Activated CD4-positive, CD25-positive, alpha-beta regulatory T cell treated with anti-CD3 and anti-CD28 coated beads, Interleukin-2, amount 50 U/mL, for 72 hours (primary cell): ENCODE measurements at places on chromosomes 6 and 20.

DNA sequence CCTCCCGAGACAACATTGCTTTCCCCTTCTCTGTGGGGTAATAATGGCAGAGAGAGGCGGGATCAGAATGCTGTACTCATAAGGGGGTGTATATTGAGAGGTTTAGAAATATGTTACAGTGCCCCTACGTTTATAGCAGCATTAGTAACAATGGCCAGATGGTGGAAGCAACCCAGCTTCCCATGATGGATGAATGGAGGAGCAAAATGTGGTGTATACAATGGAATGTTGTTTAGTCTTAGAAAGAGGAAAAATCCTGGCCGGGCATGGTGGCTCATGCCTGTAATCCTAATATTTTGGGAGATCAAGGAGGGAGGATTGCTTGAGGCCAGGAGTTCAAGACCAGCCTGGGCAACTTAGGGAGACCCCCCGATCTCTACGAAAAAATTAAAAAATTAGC is 12.9 kb downstream of the BANF2 start:
- DNase-seq = no peak

DNA sequence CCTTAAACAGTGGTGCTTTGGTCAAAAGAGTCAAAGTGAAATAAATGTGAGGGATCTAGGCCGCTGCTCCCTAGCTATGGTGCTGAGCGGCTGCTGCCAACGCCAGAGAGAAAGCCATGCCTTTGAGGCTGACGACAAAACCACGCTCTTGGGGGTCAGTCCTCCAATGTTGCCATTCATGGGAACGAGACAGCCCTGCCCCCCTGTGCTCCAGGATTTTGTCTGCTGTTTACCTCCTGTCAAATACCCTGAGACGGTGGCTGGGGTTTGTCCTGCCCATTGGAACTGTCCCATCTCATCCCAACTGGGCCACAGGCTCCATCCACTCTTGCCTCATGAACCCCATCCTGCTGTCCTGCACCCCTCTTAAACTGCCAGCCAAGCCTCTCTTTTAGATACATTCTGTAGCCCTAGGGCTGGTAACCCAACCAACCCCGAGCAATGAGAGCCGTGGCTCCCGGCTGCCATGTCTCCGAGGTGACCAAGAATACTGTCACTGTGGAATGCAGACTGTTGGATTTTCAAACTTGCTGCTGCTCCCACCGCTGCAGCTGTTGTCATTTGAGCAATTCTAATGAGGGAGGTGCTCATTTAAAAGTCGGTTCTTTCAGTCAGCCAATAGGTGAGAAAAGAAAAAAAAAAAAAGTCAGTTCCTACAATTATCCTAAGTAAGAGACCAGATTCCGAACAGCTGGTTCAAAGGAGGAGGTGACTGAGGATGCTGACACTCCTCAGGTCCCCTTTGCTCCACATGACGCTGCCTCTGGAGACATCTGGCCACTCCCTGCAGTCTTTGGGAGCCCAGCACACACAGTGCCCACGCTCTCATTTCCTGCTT is 73.1 kb upstream of the QKI start:
- no peak for DNase-seq

GRCh38 chr6:119858901-119859300 is 509.3 kb upstream of the MAN1A1 start:
- DNase-seq = no peak

DNA sequence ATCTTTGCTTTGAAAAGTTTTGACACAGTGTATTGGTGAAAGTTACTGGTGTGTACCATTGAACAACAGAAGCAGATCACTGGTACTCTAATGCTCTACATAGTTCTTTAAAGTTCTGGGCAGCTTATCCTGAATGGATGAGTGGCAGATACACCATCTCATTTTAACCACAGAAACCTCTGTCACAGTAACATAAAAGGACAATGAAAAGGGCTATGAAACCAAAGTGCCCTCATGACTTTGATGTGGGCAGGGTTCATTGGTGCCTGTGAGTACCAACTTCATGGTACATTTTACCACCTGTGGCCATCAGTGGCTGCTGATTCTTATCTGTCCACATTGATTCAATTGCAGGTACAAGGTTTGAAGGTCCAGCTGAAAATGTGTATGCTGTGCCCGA is 285.7 kb upstream of the PREP start:
- no peak for DNase-seq

DNA sequence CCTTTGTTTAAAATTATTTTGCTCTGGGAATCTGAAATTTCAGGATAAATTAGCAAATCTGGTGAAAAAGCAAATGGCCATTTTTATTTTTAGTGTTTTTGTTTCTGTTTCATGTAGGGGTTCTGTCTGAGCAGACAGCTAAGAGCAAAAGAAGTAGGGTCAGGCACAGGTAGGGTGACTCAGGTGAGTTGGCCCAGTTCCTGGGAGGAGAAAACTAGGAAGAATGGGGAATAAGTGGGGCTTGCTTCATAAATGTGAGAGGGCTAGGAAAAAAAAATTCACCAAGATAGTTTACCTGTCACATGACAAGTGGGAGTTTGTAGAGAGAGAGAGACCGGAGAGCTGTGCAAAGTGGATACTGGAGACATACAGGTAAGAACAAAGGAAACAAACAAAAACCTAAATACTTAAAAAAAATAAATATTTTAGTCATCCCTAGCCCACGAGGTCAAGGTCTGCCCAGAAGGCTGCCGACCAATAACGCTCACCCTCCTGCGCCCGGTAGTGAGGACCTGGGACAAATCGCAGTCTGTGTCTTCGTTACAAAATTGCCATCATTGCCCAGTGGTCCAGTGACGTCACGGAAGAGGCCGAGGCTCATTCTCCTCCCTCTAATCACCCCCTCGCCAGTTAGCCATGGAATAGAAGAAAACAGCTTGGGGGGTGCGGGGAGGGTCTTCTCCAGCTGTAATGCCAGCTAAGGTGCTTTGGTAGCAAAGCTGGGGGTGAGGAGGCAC is 2.3 kb downstream of the THBD start:
- DNase-seq = no peak

DNA sequence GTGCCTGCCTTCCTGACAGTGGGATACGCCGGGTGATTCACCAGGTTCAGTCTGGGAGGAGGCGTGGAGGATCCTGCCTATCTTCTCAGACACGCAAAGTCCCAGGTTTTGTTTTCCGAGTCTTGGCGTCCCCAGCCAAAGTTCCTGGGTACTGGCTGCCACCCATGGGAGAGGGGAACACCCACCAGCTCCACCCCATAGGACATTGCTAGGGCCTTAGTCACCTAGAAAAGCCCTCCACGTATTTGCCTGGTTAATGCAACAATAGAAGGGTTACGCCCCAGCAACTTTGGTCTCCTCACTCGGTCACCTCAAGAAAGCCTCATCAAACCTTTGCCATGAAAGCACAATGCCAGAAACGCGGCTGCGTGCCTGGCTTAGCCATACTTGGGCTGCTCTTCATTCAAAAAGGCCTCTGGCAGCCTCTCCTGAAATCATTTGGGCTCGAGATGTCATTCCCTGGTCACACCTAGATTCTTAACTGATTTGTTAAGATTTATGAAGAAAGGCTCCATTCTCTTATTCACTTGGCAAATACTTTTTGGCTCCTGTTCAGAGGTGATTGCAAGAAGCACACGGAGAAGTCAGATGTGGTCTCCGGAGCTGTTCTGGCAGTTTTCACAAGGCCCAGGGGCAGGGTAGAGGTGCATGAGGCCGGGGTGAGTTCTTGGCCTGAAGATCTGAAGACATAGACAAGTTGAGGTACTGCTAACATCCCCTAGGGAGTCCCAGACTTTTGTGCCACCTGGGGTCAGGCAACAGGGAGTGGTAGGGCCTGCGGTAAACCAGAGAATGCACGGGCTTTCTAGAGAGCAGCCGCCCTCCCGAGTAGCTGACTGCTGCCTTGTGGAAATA is 35.5 kb upstream of the ZNF133 start:
- no peak for DNase-seq

DNA sequence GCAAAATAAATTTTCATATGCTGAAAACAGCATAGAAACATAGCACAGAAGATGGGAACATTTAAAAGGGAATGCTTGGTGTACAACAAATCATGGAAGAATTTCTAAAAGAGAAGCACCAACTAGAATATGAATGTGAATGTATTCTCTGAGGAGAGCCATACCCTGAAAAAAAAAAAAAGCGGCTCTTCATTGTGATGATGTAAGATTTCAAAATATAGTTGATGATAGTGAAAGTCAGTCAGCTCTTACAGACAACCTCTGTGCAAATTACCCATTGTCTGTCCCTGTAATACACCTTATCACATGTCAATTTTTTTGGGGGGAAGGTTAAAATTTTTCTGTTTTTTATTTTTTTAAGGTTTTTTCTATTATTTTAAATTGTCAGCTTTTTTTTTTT is 58.6 kb upstream of the PTCHD4 start:
- DNase-seq = no peak

- no peak for DNase-seq
Measured at GRCh38 chr6:46370622-46371021, 120.6 kb downstream of the RCAN2 start.

- DNase-seq = no peak
Measured at GRCh38 chr6:161029195-161029809, 37.7 kb downstream of the MAP3K4 start.

GRCh38 chr20:17395729-17396128 is 135.4 kb downstream of the BFSP1 start:
- no peak for DNase-seq

- DNase-seq = no peak
Measured at GRCh38 chr6:167690931-167691330, 135.8 kb upstream of the AFDN start.

DNA sequence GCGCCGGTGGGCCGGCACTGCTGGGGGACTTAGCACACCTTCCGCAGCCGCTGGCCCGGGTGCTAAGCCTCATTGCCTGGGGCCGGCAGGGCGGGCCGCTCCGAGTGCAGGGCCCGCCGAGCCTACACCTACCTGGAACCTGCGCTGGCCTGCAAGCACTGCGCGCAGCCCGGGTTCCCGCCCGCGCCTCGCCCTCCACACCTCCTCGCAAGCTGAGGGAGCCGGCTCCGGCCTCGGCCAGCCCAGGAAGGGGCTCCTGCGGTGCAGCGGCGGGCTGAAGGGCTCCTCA is 10.7 kb upstream of the MPC1 start:
- no peak for DNase-seq

DNA sequence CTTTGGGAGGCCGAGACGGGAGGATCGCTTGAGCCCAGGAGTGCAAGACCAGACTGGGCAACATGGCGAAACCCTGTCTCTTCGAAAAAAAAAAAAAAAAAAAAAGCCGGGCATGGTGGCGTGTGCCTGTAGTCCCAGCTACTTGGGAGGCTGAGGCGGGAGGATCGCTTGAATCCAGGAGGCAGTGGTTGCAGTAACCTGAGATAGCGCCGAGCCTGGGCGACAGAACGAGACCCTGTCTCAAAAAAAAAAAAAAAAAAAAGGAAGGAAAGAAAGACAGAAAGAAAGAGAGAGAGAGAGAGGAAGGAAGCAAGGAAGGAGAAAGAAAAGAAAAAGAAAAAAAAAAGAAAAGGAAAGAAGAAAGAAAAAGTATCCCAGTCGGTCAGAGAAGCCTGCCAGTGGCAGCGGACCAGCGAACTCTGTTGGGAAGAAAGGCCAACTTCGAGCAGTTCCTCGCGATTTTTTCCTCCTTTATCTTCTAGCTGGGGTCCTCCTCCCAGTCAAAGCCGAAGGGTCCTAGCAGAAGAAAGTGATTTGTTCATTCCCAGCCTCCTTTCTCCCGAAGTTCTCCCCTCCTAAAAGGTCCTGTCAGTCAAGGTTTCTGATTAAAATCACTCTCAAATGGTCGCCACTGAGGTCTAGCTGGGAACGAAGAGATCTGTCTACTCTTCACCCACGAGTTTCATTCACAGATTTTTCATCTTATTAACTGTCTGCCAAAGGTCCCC is 2.4 kb upstream of the SYCP2L start:
- no peak for DNase-seq

GRCh38 chr20:760751-761417 is 7.4 kb downstream of the SLC52A3 start:
- DNase-seq = peak; percentile 65

DNA sequence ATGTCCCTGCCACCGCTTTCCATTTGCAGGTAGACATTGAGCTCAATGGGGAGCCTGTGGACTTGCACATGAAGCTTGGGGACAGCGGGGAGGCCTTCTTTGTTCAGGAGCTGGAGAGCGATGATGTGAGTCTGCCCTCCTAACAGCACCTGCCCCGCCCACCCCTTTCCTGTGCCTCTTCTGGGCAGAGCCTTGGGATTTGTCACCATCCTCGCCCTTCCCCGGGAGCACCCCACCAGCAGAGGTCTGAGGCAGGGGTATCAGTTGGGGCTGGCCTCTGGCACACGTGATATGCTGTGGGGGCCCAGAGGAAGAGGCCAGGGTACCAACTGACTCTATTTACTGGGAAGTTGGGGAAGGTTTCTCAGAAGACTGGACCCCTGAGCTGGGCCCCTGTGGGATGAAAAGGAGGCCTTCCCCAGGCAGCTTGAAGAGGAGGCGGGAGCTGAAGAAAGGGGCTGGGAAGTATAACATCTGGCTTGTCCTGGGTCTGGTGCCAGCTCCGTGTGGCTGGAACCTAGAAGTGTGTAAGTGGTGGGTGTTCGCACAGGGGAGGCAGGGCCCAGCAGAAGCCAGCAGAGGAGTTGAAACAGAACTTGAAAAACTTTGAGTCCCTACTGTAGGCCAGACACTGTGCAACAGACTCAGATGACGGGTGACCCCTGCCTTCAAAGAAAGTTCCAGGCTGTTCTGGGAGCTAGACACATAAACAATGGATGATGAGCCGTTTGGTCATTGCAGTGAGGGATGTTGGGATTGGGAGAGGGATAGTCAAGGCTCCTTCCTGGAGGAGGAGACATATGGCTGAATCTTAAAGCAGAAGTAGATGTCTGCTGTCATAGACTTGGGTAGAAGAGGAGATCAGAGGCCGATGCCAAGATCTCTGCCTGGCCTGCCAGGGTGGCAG is 7.2 kb downstream of the LPIN3 start:
- no peak for DNase-seq

GRCh38 chr20:56974499-56975250 is 291.8 kb downstream of the BMP7 start:
- no peak for DNase-seq

GRCh38 chr6:108952776-108953486 is 104.7 kb downstream of the ARMC2 start:
- DNase-seq = no peak

GRCh38 chr6:25342802-25343201 is 63.6 kb downstream of the CARMIL1 start:
- no peak for DNase-seq

DNA sequence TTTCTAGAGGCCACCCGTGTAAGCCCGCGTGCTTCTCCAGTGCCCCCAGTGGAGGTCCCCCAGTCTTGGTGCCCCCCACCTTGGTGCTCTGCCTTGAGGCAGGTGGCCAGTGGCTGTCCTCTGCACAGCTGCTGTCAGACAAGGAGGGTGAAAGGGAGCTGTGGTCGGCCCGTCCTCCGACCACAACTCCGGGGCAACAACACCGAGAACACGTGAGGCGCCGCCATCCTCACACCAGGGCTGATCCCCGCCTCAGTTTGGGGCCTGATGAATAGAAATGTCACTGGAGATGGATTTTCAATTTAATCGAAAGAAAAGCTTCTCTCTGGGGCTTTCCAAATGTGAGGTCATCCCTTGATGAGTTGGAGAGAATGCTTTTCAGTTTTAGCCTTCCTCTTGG is 304.6 kb downstream of the CDH4 start:
- DNase-seq = no peak

GRCh38 chr6:136614994-136615393 is 64.8 kb upstream of the MAP7 start:
- no peak for DNase-seq
